ENCODE measurements at places on chromosomes 12 and 14. TPM values are rescaled to one million over a fixed set of nuclear protein-coding genes. Genes with fewer than 3 reads are reported as not detected.

SLC7A8 gene
- total RNA-seq = 0.21 TPM

BCDIN3D gene
- total RNA-seq = 4.7 TPM

BTBD6 gene
- 25.4 TPM for total RNA-seq

GON7 gene
- total RNA-seq = 4.6 TPM

SYNE3 gene
- total RNA-seq = 27.6 TPM

KCNC2 gene
- total RNA-seq = not detected

KLRB1 gene
- 45.7 TPM for total RNA-seq

OR4N5 gene
- not detected for total RNA-seq

PMEL gene
- total RNA-seq = not detected

CD163L1 gene
- 0.63 TPM for total RNA-seq
